ENCODE measurements at places on chromosomes 12 and 14.

GRCh38 chr12:53937099-53937498 lies 1.5 kb upstream of the HOXC13 start:
- DNase-seq = no peak

- no peak for DNase-seq
Observed at GRCh38 chr12:114696443-114697242, 12.7 kb upstream of the TBX3 start.

DNA sequence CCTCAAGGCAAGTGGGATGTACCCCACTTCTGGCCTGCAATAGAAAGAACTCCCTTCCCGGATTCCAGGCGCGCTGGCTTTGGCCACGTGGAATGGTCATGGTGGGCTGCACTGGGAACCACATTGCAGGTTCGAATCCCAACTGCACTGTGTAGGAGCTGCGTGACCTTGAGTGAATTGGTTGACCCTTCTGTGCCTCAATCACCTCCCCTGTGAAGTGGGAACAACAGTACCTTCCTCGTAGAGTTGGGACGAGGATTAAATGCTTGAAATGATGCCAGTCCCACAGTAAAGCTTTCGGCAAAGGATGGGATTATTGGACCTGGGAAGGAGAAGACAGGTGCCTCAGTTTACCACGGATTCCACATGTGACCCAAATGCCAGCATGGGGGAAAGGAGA lies 36.8 kb upstream of the MYL2 start:
- DNase-seq = no peak

DNA sequence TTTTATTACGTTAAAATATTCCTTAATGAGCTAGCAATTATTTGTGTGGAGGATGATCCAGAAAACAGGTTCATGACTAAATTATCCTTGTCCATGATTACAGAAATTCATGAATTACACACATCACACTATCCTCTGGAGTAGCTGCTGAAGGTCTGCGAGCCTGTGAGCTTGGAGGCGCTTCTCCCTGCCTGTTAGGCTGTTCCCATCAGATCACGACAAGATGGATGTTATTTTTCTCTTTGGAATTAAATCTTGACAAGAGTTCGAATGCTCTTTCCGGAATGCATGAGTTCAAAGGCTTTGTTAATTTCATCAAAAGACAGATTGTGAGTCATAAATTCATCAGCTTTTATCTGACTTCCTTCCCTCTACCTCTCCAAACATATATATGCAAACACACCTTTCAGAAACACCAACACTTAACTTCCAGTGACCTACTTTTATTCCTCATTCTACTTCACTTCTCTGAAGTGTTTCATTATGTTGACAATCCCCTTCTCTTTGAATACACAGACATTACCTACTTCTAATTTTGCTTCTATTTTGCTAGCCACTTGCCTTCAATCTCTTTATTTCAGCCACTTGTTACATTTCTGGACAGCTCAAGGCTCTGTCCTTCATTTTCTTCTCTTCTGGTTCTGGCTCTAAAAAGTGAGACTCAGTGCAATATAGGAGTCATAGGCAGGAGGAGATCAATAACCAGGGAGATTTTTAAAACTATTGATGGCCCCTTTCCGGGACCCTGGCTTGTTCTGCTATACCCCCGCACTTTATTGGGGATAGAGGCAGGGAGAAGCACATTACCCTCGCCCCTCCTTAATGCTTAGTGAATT lies 274.6 kb downstream of the BTG1 start:
- DNase-seq = no peak

GRCh38 chr14:98966475-98967162 lies 305.4 kb downstream of the BCL11B start:
- no peak for DNase-seq

DNA sequence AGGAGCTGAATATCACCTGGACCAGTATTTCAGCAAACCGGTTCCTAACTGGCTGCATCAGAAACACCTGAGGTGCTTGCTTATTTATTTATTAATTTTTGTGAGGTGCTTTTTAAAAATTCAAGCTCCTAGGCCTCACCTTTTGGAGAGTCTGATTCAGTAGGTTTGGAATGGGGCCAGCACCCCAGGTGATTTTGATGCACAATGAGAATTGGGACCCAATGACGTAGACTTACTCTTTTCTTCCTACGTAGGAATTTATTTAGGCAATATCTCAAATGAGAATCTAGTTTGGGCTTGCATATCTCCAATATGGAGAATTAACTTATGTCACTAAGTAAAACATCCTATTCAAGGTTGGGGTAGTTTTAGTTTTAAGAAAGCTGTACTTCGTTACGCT lies 7.3 kb downstream of the YEATS4 start:
- no peak for DNase-seq

GRCh38 chr12:108591267-108591980 lies 6.5 kb downstream of the TMEM119 start:
- no peak for DNase-seq

DNA sequence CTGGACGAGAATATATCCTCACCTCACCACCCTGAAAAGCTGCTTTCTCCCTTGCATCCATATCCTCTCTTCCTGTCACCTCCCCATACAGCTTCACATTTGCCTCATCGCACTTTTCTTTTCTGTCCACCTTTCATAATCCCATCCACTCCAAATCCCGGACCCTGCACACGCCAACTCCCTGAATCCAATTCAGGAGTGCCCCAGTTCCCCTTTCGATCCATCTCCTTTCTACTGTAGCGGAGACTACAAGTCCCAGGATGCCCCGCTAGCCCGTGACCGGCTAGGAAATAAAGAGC lies 2.5 kb downstream of the TMEM253 start:
- no peak for DNase-seq

GRCh38 chr14:92323916-92324818 lies 1.2 kb downstream of the SLC24A4 start:
- no peak for DNase-seq

DNA sequence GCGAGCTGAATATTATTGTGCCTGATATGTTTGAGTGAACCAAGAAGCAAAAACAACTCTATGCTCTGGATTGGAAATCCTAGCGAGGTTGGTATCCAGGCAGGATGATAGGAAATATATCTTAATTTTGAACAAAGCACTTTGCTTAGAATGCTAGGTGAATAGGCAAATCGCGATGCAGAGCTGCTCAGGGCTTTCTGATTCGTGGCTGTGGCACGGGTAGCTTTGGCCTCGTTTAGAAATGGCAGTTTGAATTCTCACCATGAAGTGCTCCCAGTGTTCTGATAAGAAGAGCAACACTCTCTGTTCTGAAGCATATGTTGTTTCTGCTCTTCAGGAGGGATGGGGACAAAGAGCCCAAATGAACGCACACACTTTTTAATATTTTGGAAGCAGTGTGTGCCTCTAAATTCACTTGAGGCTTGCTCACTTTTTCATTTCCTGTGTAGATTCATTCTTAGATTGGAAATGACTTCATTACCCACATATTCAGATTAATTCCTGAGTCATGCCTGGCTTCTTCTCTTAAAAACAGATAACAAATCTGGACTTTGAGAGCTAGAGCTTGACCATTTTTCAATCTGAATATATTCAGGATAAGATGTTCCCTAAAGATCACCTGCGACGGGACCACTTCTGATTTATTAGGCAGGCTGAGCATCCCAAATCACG lies 200.9 kb downstream of the RPAP3 start:
- peak; percentile 31 for DNase-seq

GRCh38 chr12:6626654-6627283 lies 9.0 kb downstream of the LPAR5 start:
- DNase-seq = no peak

DNA sequence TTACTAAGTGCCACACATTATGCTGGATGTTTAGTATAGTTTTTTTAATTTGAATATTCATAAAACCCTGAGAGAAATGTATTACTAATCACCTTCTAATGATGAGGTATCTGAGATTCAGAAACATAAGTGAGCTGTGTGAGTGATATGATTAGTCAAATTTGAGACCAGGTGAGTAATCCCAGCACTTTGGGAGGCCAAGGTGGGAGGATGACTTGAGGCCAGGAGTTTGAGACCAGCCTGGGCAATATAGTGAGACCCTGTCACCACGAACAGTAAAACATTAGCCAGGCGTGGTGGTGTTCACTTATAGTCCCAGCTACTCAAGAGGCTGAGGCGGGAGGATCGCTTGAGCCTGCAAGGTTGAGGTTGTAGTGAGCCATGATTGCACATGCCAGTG lies 438.4 kb downstream of the RAD51B start:
- DNase-seq = no peak

DNA sequence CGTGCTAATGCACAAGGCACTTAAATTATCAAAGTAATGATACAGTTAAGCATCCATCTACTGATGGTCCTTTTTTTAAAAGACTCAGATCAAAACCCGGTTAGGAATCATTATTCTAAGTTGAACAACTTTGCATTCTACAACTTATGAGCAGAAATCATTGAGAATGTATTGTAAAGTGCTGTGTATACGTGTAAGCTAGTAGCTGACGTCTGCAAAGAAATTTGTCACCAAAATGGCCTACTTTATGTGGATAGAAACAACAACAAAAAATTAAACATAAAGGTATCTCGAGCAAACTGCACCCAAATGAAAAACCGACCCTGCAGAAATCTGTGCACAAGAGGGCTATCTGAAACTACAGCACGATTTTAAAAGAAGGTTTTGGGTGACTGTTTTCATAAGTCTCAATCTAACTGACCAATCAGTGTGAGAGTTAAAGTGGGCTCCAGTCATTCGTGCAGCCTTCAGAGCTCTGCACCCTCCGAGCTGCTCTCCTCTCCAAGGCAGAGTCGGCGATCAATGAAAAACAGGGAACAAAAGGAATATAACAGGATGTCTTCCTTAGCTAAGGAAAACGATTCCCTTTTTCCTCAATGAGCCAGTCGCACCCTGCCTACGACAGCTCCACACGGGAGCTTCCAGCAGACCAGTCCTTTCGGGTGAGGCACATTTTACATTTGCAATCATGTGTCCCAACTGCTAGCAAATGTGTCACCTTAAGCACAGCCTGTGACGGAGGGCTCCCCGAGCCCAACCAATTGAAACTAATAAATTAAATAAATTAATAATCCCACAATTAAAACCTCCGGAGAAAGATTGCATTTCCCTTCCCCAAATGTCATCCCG lies 200.7 kb upstream of the FOXN3 start:
- DNase-seq = peak; percentile 71

- no peak for DNase-seq
Observed at GRCh38 chr14:93333631-93334103, 831 bp upstream of the BTBD7 start.

DNA sequence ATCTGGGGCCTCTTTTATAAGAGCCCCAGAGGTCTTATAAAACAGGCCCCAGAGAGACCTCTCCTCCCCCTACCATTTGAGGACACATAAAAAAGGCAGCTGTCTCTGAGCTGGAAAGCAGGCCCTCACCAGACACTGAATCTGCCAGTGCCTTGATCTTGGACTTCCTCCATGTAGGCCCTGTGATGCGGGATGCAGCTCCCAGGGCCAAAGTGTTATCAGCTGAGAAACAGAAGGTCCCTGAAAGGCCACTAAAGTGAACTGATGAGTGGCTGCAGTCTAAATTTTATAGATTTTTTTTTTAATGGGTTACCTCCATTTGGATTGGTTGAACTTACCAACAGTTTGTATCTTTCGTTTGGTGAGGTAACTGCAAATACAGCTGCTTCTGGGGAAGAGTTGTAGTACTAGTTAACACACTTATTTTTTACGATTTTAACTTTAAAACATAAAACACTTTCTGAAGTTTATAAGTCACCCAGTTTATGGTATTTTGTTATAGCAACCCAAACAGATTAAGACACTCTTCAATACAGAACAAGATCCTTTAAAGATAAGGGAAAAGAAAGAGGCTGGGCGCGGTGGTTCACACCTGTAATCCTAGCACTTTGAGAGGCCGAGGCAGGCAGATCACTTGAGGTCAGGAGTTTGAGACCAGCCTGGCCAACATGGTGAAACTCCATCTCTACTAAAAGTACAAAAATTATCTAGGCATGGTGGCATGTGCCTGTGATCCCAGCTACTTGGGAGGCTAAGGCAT lies 5.6 kb upstream of the GUCY2C start:
- no peak for DNase-seq

DNA sequence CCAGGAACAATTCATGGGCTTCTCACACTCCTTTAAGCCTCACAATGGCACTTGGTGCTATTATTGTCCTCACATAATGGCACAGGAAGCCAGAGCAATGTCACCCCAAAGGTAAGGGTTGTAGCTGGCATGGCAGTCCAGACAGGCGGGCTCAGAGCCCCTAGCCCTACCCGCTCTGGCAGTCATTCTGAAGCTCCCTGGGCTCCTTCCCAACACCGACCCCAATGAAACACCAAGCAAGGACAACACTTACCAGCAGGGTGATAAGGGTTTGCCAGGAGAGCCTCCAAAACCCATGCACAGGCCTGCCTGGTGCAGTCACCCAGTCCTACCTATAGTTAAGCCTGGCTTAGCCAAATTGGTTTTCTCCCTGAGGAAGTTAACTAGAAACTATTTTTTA lies 30.8 kb downstream of the MAX start:
- DNase-seq = no peak

GRCh38 chr12:88493636-88494035 lies 86.6 kb downstream of the KITLG start:
- DNase-seq = peak; percentile 22

- no peak for DNase-seq
Observed at GRCh38 chr14:105883066-105884005, 357.0 kb downstream of the TMEM121 start.

- no peak for DNase-seq
Observed at GRCh38 chr12:128850400-128850799, 2.9 kb upstream of the GLT1D1 start.

DNA sequence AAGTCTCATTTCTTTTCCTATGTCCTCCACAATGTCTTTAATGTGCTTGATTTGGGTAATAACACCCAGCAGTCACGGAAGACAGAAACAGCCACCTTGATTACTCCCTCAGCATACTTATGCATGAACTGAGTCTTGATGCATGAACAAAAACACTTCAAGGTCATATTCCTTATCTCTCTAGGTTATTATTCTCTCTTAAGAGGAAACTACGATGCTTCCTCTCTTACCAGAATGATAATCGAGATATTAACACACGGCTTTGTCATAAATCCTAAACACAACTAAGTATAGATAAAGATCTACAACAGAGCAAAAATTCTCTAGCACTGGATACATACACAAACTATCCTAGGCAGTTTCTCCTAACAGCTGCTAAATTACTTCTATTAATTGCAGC lies 583.5 kb upstream of the ATP2B1 start:
- no peak for DNase-seq

DNA sequence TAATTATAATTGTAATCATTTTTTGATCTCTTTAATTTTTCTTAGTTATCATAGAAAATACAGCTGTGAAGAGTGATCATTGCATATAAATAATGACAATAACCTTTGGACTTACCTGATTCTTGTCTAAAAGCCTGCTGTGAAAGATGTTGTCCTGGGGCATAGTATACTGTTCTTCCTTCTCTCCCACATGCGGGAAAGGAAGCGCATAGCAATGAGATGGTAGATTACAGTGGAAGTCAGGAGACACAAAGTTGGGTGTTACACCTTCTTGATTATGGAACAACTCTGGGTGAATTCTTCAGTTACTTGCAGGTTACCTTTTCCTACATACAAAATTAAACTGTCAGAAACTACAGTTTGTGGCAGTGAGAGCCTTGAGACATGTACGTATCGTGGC lies 140.8 kb downstream of the KTN1 start:
- no peak for DNase-seq

- no peak for DNase-seq
Observed at GRCh38 chr12:102174117-102174516, 23.5 kb downstream of the PMCH start.

GRCh38 chr14:72855913-72856312 lies 38.0 kb downstream of the DPF3 start:
- peak; percentile 31 for DNase-seq

All from AG08396 (cell line).